Natural killer cell treated with Interleukin-12 subunit alpha and Interleukin-12 subunit beta and Interleukin-15 and Interleukin-18, amount 100 ng/mL, for 72 hours (primary cell): ENCODE measurements at places on chromosomes 2 and 18. TPM values are rescaled to one million over a fixed set of nuclear protein-coding genes. Genes with fewer than 3 reads are reported as not detected.

CXCR1 gene
- not detected for total RNA-seq

CNGA3 gene
- not detected for total RNA-seq

C2orf78 gene
- total RNA-seq: not detected

MYO1B gene
- 6.3 TPM for total RNA-seq

RAMP1 gene
- 1.5 TPM for total RNA-seq

COL5A2 gene
- total RNA-seq: 0.14 TPM

ACMSD gene
- not detected for total RNA-seq

REG3A gene
- not detected for total RNA-seq

TCF23 gene
- not detected for total RNA-seq

ANKRD23 gene
- 7.4 TPM for total RNA-seq

KCNF1 gene
- not detected for total RNA-seq

KRTCAP3 gene
- 6.1 TPM for total RNA-seq

ARHGEF33 gene
- 0.28 TPM for total RNA-seq

TWIST2 gene
- not detected for total RNA-seq

PHLPP1 gene
- total RNA-seq: 12.7 TPM

- no peak for DNase-seq
Measured at GRCh38 chr2:10721396-10722251, at the start of gene ATP6V1C2. Gene ATP6V1C2 (plus strand): TSS chr2:10721630. CDS start chr2:10722850, 1,220 bp downstream.

DNA sequence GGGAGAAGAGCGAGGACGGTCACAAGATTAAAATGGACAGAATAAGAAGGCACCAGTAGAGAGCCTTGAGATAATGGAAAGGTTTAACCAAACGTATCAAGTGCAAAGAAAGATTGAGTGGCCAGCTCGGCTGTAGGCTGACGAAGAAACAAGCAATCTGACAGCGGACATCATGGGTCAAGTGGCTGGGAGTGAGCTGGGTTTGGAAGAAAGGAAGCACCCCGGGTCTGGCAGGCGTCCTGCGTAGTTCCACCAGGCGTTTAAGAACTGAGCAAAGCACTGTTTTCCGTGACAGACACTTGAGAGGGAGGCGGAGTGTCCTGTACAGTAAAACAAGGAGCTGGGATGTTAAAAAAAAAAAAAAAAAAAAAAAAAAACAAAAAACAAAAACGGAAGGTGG lies 27.1 kb downstream of the DAPL1 start:
- no peak for DNase-seq

DNA sequence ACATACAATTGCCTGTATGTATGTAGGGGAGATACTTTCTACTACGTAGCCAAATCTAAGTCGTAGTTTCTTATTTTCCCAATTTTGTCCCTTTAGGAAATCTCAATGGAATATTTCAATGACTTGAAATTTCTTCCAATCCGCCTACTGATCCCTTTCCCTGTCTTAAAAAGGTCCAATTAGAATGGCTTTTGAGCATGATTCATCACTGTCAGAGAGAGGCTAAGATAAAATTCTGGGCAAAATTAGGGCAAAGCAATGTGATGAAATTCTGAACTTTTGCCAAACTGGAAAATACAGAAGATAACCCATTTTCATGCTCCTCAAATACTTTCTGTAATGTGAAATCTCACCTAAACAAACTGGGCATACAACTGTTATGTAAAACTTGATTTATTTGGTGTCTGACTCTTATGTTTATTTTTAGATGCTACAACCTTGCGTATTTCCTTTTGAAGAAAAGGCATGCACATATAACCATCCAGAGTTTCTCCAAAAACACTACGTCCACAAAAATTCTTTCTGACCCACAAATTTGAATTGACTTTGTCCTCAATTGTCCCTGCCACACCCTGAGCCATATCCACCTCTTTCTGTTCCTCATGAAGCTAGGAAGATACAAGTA lies 147.1 kb downstream of the IKZF2 start:
- DNase-seq: no peak

- no peak for DNase-seq
Measured at GRCh38 chr2:19480673-19481072, 122.2 kb upstream of the OSR1 start.

DNA sequence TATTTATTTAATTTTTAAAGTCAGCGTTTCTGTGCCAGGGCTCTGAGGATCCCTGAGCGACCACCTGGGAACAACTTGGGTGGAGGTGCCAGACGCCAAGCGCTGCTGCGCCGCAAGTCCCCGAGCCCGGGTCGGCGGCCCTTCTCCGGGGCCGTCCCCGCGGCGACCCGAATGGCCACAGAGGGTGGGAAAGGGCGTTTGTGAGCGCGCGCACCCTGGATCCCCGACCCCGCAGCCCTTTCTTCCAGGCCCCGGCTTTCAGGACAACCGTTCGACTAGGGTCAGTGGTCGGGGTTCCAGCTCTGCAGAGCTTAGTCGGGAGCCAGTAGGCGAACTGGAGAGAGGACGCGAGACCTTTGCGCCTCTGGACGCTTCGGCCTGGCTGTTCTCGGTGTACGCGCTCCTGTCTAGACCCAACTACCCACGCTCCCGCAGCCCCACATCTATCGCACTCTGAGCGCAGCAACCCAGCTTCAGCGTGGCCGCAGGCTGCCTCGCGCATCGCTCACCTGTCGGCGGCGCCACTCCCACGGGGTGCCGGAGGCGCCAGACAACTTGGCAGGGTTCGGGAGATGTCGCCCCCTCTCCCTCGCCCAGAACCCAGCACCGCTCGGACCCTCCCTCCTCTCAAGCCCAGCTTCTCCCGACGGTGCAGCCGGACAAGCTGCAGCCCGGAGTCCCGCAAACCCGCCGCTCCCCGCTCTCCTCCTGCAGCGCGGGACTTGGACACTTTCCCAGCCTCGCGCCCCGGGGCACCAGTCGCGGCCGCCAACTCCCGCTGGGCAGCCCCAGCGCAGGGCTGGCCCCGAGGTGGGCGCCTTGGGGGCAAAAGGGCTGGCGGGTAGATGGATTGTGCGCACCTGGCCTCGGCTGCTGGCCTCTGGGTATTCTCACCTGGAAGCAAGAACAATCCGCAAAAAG lies 758 bp downstream of the LYPD1 start:
- DNase-seq: no peak

DNA sequence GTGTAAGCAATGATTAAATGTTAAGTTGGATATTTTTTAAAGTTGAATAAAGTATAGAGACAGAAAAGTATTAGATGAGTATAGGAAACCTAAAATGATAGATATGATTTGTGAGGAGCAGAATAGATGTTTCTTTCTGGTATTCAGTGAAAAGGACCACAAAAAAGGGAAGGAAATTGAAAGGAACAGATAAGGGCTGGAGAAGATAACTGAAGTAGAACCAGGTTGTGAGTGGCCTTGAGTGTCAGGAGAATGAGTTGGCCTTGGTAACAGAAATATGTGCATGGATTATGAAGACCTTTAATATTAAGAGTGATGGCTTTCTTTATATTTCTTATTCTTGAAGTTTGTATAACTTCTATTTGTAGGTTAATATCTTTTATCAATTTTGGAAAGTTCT lies 543.5 kb downstream of the METTL4 start:
- DNase-seq: no peak

GRCh38 chr2:53021828-53022227 lies 745.8 kb upstream of the CHAC2 start:
- no peak for DNase-seq

DNA sequence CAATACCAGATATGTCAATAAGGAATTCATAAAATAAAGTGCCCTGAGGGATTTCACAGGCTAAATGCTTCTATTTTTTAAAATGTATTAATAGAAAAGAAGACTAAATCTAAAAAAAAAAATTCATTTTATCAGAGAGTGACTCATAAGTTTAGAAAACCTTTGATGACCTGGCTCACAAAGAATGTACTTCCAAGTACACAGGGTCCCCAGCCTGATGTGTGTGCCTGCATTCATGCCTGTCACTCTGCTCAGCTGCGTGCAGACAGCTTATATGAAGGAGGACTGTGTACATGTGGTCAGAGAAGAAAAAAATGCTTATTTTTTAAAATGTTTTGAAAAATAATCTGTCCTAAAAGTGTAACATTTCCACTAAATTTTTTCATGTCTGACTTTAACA lies 3.0 kb upstream of the CPS1 start:
- DNase-seq: no peak

GRCh38 chr2:141911485-141912066 lies 219.2 kb downstream of the LRP1B start:
- no peak for DNase-seq

DNA sequence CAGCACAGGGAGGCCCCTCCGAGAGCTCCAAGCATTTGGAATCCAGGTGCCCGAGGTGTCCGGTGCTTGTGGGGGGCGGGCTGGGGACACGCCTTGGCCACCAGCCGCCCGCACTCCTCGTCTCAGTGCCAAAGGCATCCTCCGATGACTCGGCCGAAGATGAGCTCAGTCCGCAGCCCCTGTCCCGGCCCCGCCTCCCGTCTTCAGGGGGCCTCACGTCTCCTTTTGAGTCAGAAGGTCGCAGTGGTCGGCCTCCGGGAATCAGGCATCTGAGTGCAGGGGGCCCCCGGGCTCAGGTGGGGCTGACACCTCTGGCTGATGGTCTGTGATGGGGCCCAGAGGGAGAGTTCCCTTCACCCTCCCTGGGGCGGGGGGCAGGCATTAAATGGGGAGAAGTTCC lies 74.8 kb downstream of the NFATC1 start:
- DNase-seq: no peak

GRCh38 chr2:178962805-178963433 lies 87.0 kb downstream of the CCDC141 start:
- no peak for DNase-seq

DNA sequence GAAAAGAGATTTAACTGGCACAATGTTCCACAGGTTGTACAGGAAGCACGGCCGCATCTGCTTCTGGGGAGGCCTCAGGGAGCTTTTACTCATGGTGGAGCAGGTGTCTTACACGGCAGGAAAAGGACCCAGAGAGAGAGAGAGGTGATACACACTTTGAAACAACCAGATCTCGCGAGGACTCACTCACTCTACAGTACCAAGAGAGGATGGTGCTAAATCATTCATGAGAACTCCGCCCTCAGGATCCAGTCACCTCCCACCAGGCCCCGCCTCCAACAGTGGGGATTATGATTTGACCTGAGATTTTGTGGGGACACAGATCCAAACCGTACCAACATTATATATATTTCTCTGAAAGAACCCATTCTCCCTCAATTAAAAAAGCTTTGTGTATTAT lies 79.7 kb upstream of the DOCK10 start:
- no peak for DNase-seq

DNA sequence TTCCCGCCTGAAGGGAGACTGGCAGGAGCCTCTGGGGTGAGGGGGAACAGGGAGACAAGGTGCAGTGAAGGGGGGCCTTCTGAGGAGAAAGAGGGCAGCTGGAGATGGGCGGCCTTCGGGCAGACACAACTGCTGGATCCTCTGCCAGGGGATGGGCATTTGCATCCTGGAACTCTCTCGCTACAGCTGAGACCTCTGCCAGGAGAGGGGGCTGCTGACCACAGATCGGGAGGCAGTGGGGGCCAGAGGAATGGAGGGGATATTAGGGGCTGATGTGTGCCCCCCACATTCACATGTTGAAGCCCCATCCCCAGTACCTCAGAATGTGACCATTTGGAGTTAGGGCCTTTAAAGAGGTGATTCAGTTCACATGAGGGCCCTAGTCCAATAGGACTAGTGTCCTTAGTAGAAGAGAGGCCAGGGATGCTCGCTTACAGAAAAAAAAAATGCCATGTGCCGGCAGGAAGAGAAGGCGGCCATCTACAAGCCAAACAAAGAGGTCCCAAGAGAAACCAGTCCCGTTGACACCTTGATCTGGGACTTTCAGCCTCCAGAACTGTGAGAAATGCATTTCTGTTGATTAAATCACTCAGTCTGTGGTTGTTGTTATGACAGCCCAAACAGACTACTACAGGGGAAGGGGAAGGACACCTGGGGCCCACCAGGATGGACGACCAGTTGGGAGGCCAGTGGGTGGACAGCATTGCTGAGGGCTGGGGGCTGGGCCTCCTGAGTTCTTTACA lies 50.0 kb downstream of the TRABD2A start:
- DNase-seq: no peak

- DNase-seq: no peak
Measured at GRCh38 chr2:8622199-8622911, 59.5 kb upstream of the ID2 start.

DNA sequence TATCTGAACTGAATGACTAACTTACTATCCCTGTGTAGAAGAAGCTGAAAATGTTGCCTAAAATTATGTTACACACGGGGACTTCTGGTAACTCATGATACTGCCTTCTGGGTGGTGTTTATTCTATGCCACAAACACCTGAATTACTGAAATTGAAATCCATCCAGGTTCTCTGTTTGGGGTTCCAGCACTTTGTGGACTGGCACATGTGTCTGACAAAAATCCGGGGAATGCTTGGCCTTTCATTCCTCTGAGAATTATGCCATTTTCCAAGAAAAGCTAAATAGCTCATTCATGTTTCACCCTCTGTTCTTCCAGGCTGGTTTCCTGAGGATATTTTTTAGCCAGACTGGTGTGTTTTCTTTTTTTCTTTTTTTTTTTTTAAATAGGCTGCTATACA lies 59.5 kb upstream of the POU3F3 start:
- no peak for DNase-seq

DNA sequence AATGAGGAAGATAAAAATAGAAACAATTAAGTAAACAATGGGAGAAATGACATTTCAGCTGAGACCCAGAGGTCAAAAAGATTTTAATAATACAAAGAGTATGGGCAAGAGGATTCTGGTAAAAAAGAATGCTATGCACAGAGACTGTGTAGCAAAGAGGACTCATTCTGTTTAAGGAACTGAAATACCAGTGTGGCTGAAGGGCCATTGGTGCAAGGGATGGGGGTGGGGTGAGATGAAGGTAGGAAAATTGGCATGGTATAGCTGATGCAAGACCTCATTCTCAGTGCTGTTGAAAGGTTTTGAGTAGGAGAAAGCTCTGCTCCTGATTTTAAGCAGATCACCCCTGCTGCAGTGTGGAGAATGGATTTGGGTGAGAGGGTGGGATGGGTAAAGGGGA lies 10.8 kb downstream of the GALNT1 start:
- DNase-seq: no peak

GRCh38 chr2:114949228-114949804 lies 506.9 kb downstream of the DPP10 start:
- no peak for DNase-seq

DNA sequence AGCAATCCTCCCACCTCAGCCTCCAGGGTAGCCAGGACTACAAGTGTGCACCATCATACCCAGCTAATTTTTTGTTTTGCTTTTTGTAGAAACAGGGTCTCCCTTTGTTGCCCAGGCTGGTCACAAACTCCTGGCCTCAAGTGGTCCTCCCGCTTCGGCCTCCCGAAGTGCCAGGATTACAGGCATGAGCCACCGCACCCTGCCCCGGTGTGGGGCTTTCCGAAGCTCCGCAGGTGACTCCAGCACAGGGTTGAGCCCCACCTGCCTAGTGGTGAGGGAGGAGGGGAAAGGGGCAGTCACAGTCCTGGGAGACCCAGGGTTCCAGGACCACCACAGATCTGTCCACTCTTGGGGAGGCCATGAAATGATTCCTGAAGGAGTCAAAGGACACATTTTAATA lies 5.2 kb downstream of the PRLH start:
- DNase-seq: no peak

- DNase-seq: no peak
Measured at GRCh38 chr18:22439447-22439846, 21.7 kb upstream of the CTAGE1 start.

DNA sequence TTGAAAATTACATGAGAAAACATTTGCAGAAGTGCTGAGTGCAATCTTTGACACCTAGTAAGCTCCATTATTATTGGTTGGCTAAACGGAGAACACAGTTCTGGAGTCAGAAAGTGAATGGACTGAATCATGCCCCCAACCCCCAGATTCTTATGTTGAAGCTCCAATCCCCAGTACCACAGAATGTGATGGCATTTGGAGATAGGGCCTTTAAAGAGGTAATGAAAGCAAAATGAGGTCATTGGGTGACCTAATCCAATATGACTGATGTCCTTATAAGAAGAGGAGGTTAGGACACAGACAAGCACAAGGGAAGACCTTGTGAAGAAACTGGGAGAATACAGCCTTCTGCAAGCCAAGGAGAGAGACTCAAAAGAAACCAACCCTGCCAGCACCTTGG lies 200.9 kb upstream of the EPAS1 start:
- no peak for DNase-seq
